ENCODE measurements at places on chromosomes 2 and 18.

- no peak for DNase-seq
These were observed 28.8 kb downstream of the CCDC93 start for GRCh38 chr2:117985092-117985491.

GRCh38 chr18:9613550-9614400, 584 bp downstream of the PPP4R1 start:
- no peak for DNase-seq

DNA sequence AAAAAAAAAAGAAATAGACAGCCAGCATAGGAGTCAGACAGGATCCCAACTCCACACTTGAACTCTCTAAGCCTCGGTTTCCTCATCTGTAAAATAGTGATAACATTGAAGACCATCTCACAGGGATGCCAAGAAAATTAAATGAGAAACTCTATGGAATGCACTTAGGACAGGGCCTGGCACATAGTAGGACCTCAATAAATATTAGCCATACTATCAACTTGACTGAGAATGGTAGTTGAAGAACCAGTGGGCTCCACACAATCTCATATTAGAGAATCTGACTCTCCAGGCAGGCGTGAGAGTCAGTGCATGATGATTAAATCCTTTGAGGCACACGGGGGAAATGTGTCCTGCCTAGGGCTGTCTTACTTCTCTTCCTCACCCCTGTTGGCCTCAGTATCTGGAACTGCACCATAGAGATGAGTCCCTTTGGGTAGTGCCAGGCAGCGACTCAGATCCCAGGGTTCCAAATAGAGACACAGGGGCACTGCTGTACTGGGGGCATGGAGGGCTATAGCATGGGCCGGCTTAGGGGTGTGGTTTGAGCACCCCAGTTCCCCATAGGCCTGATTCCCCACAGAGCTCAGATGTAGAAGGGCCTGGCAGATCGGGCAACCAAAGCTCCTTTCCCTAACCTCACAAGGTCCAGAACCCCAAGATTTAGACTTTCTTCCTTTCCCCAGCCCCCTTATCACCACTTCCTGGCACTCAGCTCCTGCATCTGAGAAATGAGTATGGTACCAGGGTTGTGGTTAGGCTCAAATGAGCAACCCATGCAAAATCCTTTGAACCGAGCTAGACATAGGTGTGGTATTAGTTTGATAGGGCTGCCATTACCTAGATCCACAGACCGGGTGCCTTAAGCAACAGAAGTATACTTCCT, 51.3 kb upstream of the CAB39 start:
- DNase-seq, result peak; percentile 92

GRCh38 chr2:109407276-109408042, 206.3 kb downstream of the SEPTIN10 start:
- no peak for DNase-seq

GRCh38 chr2:111049792-111050640, 70.7 kb upstream of the BCL2L11 start:
- peak; percentile 63 for DNase-seq

DNA sequence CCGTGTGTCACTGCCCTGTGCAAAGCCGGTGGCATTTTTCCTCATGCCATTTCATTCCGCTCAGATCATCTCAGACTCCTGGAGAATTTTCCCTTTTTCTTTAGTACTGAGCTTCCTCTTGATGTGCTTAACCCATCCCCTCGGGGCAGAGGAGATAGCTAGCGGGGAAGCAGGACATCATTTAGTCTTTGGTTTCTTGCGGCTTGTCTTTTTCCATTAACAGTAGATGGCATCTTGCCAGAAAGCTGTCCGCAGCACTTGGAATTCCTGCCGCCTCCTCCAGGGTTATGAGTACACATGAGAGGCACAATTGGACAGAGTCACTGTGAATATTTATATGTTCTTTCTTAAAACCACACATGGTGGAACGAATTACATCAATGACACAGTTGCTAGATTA, 226.6 kb downstream of the ALPK2 start:
- DNase-seq, result no peak

GRCh38 chr2:58289029-58289428, 47.9 kb upstream of the FANCL start:
- DNase-seq, result no peak

DNA sequence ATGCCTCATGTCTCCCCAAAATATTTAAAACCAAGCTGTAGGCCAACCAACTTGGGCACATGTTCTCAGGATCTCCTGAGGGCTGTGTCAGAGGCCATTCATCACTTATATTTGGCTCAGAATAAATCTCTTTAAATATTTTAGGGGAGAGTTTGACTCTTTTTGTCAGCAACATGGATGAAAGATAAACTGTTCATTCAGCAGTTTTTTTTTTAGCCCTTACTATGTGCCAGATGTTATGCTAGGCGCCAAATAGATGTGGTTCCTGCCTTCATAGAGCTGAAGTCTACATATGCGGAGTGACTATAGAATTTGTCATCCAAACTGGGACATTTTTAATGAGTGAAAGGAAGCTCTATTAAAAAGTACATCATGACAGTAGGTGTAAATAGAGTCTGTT, 42.5 kb upstream of the TWSG1 start:
- DNase-seq, result no peak

- no peak for DNase-seq
These were observed 73.9 kb downstream of the VSNL1 start for GRCh38 chr2:17614174-17614930.

Data from GM12878 (cell line).